ENCODE measurements at places on chromosomes 7 and 10.

DNA sequence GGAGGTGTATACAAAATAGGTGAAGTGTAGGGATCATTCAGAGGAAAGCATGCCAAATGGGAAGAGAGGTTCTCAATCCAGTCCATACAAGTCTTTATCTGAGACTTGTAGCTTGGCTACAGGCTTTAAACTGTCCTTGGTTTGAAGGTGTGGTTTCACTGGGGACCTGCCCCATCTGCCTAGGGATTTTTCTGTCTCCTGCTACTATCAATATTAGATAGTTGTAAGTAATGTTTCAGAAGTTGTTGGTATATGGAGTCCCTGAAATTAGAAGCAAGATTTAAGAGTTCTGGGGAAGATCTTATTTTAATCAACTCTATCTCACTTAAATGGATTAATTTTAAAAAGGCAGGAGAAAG is 100.9 kb downstream of the ANKRD7 start:
- DNase-seq: no peak

GRCh38 chr7:55423891-55424290 is 58.8 kb downstream of the LANCL2 start:
- no peak for DNase-seq

GRCh38 chr7:49803812-49804211 is 30.4 kb downstream of the VWC2 start:
- DNase-seq: no peak

GRCh38 chr10:5078547-5079180 is 15.6 kb upstream of the AKR1C3 start:
- DNase-seq: no peak

DNA sequence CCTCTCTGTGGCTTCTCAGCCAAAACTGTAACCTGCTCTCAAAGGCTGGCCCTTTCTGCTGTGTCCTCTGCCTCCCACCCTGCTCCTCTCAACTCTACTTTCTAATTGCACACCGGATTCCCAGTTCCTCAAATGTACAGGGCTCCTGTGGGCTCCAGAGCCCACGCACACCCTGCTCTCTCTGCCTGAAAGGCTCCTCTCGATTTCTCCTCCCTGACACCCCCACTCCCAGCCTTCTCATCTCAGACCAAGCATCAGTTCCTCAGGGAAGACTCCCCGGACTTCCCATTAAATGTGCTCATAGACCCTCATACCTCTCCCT is 111.7 kb upstream of the STEAP1B start:
- peak; percentile 46 for DNase-seq

- DNase-seq: no peak
These were observed 617.9 kb upstream of the POT1 start for GRCh38 chr7:125547505-125547904.

DNA sequence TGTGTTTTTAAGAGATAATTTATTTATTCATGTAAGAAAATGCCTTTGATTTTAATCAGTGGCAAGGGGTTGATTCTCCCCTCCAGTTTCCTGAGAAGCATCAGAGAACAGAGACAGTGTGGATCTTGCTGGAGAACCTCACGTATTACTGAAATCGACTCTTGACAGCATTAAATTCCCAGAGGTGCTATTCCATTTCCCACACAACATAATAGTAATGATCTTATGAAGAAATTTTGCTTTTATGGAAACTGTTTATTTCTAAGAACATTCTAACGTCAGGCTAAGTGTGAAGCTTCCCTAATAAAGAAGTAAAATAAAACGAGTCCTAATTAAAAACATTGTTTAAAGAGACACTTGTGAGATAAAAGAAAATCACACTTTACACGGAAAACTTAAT is 293.1 kb upstream of the NRP1 start:
- no peak for DNase-seq

GRCh38 chr10:13632884-13633440 is 46.2 kb downstream of the PRPF18 start:
- DNase-seq: no peak

DNA sequence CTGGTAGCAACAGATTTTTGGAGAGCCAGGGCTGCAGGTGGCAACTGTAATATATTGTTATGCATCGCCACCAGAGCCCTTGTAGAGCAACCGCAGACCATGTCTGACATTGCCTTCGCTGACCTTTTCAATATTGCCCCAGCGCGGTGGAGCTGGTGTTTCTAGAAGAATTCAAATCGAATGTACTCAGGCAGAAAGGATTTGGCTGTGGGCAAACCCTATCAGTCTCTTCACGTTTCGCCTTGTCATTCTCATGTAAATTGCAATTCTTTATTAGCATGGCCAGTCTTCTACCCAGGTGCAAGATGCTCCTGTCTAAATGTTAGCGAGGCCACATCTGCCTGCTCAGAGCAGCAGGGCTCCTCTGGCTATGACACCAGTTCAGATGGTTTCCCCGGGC is 490.2 kb upstream of the AUTS2 start:
- no peak for DNase-seq

DNA sequence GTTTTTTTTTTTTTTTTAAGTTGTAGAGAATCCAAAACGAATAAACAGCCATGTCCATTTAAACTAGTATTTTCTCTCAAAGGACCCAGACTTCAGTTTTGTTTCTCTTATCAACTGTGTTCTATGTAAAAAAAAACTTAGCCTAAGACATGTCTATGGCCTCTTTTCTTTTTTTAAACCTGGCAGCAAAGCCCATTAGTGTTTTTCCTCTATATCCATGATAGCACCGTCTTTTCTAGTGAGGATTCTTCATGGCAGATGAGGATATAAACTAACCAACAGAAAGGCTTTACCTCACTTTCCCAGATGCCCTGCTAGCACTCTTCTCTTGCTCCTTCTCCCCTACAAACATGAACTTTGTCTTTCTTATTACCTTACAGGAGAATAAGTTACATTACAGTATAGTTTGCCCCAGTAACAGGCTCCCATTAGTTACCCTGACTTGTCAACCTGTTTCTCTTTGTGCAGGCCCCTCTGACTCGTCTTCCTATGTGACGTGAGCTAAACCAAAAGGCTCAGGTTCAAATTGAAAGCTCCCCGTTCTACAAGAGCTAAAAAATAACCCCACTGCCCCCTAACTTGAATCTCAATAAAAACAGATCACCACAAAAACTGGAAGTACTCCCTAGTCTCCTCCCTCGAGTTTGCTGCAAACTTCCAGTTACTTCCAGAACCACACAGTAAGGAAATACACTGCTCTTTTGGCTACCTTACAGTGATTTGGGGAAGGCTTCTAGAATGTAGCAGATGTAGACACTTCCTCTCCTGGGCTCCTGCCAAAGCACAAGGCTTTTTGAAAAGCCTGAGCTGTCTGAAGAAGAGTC is 20.1 kb downstream of the P4HA1 start:
- peak; percentile 35 for DNase-seq

DNA sequence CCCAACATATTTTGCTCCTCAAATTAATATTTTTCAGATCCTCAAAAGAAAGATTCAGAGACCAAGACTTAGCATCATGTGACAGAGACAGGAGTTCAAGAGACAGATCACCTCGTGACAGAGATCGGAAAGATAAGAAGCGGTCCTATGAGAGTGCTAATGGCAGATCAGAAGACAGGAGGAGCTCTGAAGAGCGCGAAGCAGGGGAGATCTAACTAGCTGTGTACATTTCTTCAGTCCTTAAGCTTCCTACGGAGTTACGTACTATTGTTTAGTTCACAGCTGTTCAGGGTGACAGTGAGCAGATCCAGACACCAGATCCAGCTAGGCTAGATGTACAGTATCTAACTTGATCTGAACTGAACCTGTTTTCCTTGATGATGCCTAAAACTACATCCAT is 61.3 kb downstream of the KLRG2 start:
- no peak for DNase-seq

DNA sequence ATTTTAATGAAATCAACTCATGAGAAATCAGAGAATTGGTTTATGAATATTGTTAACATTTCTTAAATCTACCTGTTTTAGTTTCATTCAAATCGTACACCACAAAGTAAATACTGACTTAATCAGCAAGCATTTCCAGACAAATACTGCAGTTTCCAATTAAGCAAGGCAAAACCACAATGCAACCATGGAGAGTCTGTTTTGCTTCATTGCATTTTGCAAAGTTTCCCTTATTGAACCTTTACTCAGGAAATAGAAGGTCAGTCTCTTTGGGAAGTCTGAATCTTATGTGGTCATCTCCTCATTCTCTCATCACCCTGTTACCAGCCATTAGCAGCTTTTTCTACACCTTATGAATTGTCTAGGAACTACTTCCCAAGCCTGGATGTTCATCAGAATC is 400.5 kb downstream of the IPMK start:
- DNase-seq: no peak

DNA sequence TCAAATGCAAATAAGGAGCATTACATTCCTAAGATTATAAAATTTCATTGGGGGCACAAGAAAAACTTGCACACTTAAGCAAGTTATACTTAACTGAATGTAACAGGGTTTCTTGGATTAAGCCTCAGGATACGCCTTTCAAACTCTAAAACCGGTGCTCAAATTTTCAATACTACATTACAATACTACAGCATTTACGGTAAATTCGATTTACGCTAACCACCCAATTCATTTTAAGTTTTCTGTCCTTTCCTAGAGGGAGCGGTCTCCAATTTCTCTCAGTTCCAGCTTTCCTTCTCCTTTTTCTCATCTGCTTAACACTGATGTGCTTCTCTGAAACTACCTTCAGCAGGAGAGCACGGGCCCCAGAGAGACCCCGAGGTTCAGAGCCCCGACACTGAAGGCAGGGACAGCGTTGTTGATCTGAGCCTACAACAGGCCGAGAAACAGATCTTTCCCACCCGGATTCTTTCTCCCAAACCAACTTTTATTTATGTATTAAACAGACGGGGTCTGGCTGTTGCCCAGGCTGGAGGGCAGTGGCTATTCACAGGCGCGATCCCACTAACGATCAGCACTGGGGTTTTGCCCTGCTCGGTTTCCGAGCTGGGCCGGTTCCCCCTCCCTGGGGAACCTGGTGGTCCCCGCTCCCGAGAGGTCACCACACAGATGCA is 798 bp downstream of the ZNF425 start:
- peak; percentile 24 for DNase-seq

DNA sequence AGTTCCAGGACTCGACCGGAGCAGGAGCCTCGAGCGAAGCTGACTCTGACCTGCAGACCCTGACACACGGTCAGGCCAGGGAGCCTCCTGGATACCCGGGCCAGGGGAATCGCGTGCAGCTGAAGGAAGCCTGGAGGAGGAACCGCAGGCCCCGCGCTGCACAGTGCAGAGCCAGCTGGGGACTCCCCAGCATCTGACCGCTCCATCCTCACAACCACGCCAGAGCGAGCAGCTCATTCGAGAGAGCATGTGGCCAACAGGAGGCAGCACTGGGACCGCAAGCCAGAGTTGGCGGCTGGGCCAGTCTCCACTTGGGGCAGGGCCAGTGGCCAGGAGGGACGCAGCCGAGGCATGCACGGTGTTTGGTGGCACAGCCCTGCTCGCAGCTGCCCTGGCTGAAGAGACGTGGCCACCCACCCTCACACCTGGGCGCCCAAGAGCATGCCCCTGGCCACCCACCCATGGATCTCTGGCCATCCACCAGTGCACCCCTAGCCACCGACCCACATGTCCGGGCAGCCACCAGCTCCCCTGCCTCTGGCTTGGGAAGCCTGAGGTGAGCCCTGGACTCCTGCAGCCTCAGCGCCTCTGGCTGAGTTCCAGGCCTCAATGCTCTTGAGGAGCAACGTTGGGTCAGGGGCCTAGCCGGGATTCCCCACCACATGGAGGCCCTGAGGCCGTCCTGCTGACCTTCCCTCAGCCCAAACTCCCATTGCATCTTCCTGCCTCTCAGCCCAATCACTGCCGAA is 213.9 kb downstream of the ELFN1 start:
- no peak for DNase-seq

GRCh38 chr7:13321316-13321715 is 633.9 kb downstream of the ARL4A start:
- DNase-seq: no peak

DNA sequence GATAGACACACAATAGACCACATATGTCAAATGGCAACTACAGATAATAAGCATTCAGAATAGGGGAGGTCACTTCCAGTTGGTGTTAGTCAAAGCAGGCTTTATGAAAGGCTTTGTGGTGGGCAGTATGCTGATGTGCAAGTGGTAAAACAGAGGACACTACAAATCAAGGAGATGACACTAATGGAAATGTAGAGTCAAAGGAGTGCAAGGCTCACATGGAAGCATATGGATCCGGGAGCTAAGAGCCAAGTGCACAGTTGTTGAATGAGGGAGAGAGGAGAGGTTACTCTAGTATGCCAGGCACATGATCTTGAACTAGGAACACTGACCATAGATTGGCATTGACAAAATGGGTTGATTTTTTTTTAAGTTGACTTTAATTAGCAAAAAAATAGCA is 62.7 kb downstream of the GRM3 start:
- DNase-seq: no peak

GRCh38 chr10:108757946-108758345 is 1165.4 kb downstream of the XPNPEP1 start:
- no peak for DNase-seq

DNA sequence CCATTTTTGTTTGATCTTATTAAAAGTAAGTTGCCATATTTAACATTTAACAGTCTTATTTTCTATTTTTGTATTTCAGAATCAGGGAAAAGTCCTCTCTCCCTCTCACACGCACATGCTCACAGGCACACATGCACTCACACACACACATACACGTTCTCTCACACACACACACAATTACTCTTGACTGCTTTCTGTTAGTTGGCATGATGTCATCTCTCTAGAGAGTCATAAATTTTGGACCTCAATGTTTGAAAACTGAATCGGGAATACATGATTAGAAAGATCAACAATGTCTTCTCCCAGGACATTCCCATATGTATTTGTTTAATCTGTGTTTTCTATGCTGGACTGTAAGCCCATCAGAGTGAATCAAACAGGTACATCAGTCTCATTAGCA is 165.7 kb upstream of the AHR start:
- no peak for DNase-seq

- no peak for DNase-seq
These were observed 195.0 kb upstream of the RHOBTB1 start for GRCh38 chr10:61138708-61139591.

- DNase-seq: no peak
These were observed 305.4 kb upstream of the PODXL start for GRCh38 chr7:131861620-131862346.

GRCh38 chr7:98958968-98959367 is 80.6 kb downstream of the TRRAP start:
- no peak for DNase-seq

- no peak for DNase-seq
These were observed 9.2 kb downstream of the SP8 start for GRCh38 chr7:20777377-20778062.

GRCh38 chr7:12291870-12292269 is 80.8 kb downstream of the TMEM106B start:
- no peak for DNase-seq

DNA sequence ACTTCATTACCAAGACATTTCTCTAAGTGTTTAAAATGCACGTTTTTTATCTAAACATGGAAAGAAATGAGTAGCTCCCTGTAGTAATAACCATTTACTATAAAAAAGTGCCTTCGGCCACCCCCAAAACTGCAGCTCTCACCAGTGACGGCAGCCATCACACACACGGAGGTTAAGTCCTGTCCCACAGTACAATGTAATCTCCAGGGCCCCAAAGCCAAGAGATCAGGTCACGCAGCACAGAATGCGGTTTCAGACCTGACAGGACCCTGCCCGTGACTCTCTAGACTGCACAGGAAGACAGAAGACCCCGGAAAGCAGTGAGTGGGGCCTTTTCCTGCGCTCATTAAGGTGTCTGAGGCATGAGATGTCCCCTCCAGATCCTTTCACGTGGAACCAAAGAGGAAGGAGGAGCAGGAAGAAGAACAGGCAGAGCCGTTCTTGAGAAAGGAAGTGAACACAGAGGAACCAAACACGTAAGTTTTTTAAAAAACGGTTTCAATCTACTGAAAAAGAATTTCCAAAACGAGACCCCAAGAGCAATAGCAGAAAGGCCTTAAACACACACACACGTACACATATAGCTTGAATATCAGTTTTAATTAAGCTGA is 125.7 kb downstream of the ZMYND11 start:
- peak; percentile 2 for DNase-seq

- no peak for DNase-seq
These were observed 135.7 kb downstream of the MBL2 start for GRCh38 chr10:52636874-52637273.

All from inflammatory macrophage treated with lipopolysaccharide for 4 hours (primary cell).